Activated T-helper 1 cell treated with anti-CD3 and anti-CD28 coated beads, Interleukin-12 subunit alpha, Interleukin-12 subunit beta, Interleukin-2, Interleukin-4 antibody, amounts not matched to agents 30 ng/mL and 10 ng/mL and 1 ng/mL, durations not matched to agents 14 hours and 24 hours and 36 hours (primary cell): ENCODE measurements at places on chromosomes 2 and 18.

GRCh38 chr18:76450452-76451395 is 44.3 kb downstream of the ZNF516 start:
- DNase-seq = no peak

DNA sequence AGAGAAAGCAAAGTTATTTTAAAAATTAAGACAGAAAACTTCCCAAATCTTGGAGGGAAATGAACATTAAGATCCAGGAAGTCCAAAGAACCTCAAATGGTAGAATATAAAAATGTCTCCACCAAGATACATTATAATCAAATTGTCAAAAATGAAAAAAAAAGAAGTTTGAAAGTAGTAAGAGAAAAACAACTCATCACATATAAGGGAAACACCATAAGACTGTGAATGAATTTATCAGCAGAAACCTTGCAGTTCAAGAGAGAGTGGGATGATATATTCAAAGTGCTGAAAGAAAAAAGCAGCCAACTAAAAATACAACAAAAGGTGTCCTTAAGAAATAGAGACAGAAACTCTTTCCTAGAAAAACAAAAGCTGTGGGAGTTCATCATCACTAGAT is 73.0 kb downstream of the L3MBTL4 start:
- DNase-seq = no peak

- no peak for DNase-seq
These were observed 4.6 kb downstream of the EFHD1 start for GRCh38 chr2:232637866-232638583.

- DNase-seq = no peak
These were observed 70.0 kb downstream of the FIGN start for GRCh38 chr2:163665817-163666216.

DNA sequence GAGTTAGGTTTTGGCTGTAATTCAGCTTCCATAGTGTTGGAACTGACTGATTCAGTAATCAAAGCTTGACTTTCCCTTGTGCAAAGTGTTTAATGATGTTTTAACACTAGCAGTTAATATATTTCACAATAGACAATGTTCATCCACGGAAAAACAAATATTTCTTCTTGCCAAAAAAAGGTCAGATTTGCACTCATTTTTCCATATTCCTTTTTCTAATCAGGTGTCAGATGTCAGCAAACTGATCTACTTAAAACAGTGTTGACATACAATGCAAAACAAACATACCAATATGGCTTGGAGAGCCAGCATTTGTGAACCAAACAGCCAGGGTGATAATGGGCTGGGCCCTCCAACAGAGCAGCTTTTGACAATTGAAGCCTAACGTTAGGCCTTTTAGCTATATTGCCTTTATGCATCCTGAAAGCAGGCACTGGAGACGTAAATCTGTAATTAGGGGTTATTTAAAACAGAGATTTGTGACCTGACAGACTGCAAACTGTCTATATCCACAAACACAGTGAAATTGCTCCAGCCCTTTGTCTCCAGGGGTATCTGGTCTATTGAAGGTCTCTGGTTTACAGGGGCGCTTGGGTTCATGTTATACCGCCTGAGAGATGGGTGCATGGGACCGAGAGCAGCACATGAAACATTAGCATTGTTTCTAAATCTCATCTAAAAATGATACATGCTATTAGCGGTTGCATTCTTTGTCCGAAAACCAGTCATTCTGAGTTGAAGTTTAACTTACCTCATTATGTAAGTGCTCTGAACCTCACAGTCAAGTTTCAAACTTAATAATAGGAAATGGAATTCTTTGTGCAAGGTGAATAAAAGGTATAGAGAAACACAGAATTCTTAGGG is 7.1 kb upstream of the CDCA7 start:
- DNase-seq = no peak
